T-helper 2 cell (primary cell): ENCODE measurements at places on chromosomes 5 and 9.
A peak's percentile ranks its signal among the peaks of the same experiment; 100 is the strongest.

DNA sequence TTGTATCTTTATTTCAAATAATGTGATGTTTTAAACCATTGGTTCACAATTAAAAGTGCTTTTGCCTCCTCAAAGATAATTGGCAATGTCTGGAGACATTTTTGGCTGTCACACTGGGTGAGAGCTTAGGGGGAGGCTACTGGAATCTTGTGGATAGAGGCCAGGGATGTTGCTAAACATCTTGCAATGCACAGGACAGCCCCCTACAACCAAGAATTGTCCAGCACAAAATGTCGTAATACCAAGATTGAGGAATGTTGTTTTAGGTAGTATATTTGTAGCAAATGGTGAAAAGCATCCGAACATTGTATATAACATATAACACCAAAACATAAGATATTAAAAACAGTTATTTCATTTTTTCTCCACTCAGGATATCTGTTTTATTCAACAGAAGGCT lies 99.8 kb downstream of the SLC44A1 start:
- DNase-seq = no peak

GRCh38 chr9:36036780-36037548 lies at the start of gene RECK:
TSS of gene RECK (plus strand) at chr9:36036913. CDS start at chr9:36036999, 86 bp downstream.
- peak; percentile 80 for DNase-seq

DNA sequence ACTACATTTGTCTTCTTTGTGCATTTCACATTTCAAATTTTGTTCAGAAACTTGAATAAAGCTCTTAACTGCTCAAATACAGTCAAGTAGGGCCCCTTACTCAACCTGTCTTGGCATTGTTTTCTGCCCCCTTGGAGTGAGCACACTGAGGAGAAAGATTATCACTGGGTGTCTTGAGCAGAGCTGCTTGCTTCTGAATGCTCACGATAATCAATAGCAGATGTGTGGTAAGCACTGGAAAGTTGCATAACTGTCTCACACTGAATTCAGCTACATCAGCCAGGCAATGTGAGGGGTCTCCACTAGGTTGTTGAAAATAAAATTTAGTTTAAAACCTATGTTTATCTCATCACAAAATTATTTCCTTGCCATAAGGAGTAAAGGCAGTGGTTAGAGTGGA lies 7.8 kb upstream of the TNFAIP8 start:
- no peak for DNase-seq

GRCh38 chr5:2740876-2741555 lies 10.5 kb downstream of the IRX2 start:
- DNase-seq = no peak

DNA sequence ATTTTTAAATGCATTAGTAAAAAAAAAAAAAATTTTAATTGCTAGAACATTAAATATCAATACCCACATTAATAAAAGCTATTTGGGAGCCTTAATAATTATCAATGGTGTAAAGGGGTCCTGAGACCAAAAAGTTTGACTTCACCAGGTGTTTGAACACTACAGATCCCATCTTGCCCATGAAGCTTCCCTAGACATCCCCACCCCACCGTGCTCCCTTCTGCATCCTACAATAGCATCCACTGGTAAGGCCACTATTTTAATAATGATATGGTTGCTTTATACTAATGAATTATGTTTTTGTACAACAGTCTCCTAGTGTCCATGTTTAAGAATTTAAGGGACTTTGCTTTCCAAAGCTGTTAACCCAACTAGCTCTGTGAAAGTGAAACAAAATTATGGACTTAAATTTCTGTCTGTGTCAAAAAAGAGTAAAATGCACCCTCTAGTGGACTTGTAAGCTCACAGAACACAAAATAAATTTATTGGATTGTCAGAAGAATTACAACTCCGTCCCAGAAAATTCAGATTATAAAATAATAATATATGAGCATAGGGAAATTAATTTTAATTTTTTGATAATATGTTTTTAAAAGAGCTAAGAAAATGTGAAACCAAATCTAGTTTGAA lies 76.0 kb downstream of the ARL15 start:
- no peak for DNase-seq

- DNase-seq = no peak
Observed at GRCh38 chr9:97567182-97567893, 65.8 kb downstream of the TSTD2 start.

GRCh38 chr5:88967633-88968585 lies 84.9 kb upstream of the MEF2C start:
- DNase-seq = no peak

DNA sequence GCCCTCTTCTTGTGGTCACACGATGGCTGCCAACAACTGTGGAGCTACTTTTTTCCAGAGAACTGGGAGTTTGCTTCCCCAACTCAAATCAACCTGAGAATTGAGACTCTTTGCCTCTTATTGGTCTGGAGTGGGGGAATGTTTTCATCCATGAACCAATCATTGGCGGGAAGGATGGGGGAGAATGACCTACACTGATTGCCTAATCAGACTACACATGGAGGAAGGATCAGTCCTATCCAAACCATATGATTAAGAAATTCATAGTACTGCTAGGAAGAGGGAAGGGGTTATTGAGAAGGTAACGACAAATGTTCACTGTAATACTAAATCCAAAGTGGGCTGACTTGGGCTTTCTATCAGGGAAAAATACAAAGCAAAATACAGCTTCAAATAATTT lies 7.9 kb upstream of the KIF2A start:
- no peak for DNase-seq

DNA sequence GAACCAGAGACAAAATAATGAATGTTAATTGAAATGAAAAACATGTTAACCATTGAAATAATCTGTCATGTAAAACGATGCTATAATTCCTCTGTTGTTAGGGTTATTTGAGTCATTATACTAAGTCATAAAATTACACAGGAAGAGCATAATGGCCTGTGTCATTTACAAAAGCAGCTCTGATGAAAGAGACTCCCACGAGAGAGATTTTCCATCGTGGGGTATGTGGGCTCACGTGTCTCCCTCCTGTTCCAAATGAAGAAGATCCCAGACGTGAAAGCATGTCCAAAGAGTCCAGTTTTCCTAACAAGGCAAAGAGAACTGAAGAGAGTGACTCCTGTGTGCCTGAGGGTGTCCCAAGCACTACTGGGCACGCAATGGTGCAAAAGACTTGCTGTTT lies 379.8 kb downstream of the SPOCK1 start:
- no peak for DNase-seq

GRCh38 chr5:10474521-10475075 lies 32.9 kb downstream of the ROPN1L start:
- DNase-seq = no peak

GRCh38 chr5:5351288-5351979 lies 71.0 kb upstream of the ICE1 start:
- DNase-seq = no peak

GRCh38 chr5:172207511-172207910 lies 13.5 kb downstream of the EFCAB9 start:
- DNase-seq = no peak

GRCh38 chr9:116860509-116861120 lies 173.5 kb downstream of the TRIM32 start:
- DNase-seq = no peak

DNA sequence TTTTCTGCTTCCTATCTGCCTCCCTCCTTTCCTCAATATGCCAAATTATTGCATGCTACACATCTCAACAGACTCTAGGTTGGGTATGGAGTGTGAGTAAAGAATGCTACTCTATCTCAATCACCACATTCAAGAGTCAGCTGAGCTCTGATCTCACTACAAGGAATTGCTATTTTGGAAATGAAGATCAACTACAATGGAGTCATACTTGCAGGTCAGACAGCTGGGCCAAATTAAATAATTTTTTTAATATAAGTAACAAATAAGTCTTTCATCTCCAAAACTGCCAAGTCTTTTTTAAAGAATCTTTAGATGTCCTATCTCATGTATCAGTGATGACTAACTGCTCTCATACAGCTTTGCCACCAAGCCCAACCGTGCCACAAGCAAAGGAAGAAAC lies 64.0 kb downstream of the DEPDC1B start:
- DNase-seq = no peak

- DNase-seq = no peak
Observed at GRCh38 chr5:136740228-136740627, 374.9 kb upstream of the TRPC7 start.

- no peak for DNase-seq
Observed at GRCh38 chr9:14193328-14193990, 120.5 kb downstream of the NFIB start.

DNA sequence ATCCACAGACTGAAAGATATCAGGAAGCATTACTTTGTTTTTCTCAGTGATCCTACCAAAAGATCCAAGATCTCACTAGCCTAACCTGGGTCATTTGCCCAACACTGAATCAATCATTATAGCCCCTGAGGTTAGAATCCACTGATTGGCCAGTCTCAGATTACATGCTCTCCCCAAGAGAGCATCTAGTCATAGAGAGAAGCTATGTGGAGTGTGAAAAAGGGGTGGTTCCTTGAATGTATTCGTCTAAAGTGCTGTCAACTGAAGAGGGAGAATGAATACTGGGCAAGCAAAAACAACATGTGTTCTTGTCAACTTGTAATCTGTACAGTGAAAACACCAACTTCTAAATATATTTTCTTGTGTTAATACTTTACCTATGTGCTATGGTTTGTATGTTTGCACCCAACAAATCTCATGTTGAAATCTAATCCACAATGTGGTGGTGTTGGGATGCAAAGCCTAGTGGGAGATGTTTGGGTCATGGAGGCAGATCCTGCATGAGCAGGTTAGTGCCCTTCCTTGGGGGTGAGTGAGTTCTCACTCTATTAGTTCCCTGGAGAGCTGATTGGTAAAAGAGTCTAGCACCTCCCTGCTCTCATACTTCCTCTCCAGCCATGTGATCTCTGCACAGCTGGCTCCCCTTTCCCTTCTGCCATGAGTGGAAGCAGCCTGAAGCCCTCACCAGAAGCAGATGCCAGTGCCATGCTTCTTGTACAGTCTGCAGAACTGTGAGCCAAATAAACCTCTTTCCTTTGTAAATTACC lies 60.3 kb upstream of the PJA2 start:
- DNase-seq = no peak

DNA sequence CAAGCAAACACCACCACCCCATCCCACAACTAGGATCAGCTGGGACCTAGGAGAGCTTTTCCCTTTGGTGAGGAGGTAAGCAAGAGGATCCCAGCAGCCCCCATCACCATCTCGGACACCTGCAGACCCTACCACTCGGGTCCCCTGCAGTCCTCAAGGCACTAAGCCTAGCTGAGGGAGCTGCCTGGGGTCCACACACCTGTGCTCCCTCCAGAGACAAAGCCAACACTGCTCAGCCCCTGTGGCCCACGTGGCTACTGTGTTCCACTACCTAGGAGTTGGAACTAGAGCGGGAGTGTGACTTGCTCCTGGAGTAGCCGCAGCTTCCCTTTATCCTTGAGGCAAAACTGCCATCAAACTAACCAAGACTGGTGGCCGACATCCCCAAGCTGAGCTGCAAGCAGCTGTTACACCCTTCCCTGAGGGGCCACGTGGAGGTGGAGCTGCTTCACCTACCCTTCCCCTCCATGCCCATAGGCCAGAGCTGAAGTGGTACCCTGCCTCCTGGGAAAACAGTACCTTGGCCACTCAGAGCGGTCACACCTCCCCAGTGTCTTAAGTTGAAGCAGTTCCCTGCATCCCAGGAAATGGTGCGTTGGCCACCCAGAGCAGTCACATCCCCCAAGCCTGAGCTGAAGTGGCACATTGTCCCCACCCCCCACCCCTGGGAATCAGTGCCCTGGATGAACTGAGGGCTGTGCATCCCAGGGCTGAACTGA lies 205.5 kb downstream of the CACNA1B start:
- DNase-seq = no peak

- DNase-seq = no peak
Observed at GRCh38 chr5:133154274-133155075, 102.7 kb downstream of the HSPA4 start.

DNA sequence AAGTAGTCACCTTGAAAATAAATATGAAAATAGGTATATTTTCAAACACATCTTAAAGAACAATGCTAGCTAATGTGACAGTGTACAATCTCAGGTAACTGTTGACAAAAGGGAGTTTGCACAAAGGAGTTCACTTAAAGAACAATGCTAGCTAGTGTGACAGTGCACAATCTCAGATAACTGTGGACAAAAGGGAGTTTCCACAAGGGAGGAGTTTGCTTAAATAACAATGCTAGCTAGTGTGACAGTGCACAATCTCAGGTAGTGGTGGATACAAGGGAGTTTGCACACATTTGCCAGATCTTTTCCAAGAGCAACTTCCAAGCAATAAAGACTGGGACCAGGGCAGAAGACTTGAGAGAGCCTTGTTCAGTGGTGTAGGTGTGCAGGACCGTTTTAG lies 442.9 kb upstream of the FTMT start:
- no peak for DNase-seq

GRCh38 chr5:10695055-10695649 lies 65.9 kb downstream of the DAP start:
- no peak for DNase-seq

- no peak for DNase-seq
Observed at GRCh38 chr5:164394686-164395194, 889.3 kb downstream of the MAT2B start.

- DNase-seq = no peak
Observed at GRCh38 chr9:115777610-115778009, 376.0 kb upstream of the PAPPA start.

GRCh38 chr9:3008091-3008490 lies 164.2 kb upstream of the PUM3 start:
- no peak for DNase-seq

- DNase-seq = no peak
Observed at GRCh38 chr5:95244479-95244878, 40.4 kb downstream of the MCTP1 start.

DNA sequence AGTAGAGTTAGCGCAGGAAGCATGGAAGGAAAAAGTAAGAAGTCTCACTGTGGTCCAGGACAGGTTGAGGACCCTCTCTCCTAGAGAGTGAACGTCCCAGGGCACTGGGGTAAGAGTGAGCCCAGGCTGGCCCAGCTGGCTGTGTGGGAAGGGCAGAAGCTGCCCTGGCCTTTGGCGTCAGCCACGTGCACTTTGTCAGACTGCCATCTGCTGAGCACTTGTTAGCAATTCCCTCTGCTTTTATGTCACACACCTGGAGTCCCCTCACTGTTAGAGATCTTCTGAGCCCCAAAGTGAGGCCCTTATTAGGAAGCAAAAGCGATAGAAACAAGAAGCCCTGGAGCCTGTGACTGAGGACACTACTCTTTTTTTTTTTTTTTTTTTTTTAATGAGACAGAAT lies 79.1 kb downstream of the UGCG start:
- no peak for DNase-seq

GRCh38 chr5:157570531-157571200 lies 4.9 kb downstream of the ADAM19 start:
- DNase-seq = no peak

- no peak for DNase-seq
Observed at GRCh38 chr9:18678821-18679590, 205.1 kb downstream of the ADAMTSL1 start.

DNA sequence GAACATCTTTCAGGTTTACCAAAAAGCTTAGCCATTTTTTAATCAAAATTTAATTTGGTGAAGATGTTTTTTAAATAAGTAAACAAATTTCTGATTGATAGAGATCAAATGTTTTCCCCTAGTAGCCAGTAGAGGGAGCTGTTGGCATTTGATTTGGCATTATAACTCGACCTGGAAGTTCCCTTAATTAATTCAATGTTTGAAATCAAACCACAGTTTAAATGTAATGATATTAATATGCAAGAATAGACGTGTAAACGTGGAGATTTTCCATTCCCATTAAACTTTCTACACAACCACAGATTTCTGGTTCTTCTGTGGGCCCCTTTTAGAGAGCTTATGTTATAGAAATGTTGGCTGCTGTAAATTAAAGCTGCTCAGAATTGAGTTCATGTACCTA lies 148.1 kb upstream of the MPDZ start:
- no peak for DNase-seq
